ENCODE measurements at places on chromosomes 12 and 14.
A peak's percentile ranks its signal among the peaks of the same experiment; 100 is the strongest.

- peak; percentile 51 for DNase-seq
These were observed at the start of gene NT5DC3 for GRCh38 chr12:103840876-103841689. NT5DC3 (minus strand) TSS chr12:103841234; CDS start chr12:103841156, 78 bp downstream.

DNA sequence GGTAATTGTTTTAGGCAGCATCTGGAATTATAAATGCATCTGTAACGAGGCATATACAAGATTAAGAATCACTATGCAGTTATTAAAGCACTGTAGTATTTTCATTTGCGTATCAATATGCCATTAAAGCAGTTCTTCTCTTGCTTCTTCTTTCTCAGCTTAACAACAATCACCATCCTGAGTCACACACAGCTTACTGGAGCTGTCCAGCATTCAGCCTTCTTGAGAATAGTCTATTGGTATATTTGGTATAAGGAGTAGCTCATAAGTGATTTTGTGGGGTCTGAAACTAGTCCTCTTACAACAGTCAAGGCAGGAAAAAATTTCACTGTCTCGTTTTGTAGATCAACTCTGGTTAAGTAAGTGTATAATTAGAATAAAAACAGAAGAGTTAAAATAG lies 523.0 kb upstream of the FOXG1 start:
- no peak for DNase-seq

DNA sequence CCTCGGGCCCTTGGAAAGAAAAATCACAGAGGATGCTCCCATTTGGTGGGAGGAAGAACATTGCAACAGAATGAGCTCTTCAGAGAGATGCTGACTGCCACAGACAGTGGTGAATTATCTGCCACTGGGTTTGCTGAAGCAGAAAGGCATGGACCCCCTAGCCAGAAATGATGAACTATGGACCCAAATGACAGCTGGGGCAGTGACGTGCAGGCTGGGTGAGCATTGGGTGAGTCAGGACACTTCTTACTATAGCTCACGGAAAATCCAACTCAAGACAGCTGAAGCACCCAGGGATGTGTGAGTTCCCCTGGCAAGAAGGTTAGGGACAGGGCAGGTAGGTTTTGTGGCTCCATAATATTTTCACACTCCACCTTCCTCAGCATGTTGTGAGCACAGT lies 993.2 kb downstream of the BCL11B start:
- no peak for DNase-seq

- no peak for DNase-seq
These were observed 67.4 kb downstream of the PPP2R5E start for GRCh38 chr14:63475761-63476160.

DNA sequence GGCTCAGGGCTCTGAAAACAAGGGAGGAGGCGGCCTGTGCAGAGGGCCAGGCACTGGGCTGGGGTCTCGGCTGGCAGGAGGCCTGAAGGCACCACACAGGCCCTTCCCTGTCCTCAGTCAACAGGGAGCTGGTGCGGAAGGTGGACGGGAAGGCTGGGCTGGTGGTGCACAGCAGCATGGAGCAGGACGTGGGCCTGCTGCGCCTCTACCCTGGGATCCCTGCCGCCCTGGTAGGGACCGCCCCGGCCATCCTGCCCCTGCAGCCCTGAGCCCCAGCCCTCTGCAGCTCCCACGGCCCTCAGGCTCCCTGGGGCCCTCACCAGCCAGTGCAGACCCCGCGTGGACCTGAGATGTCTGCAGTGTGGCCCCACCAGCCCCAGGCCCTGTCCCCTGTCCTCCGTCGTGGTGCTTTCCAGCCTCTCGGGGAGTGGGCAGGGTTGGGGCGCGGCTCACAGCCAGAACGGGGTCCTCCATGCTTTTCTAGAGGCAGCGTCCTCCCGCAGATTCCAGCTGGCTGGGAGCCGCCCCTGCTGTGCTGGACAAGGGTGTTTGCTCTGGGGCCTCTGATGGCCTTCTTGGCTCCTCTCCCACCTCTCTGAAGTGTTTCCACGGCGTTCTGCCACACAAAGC lies 18.1 kb downstream of the ASPG start:
- no peak for DNase-seq

- DNase-seq = no peak
These were observed 28.3 kb downstream of the LRCOL1 start for GRCh38 chr12:132582058-132582420.

DNA sequence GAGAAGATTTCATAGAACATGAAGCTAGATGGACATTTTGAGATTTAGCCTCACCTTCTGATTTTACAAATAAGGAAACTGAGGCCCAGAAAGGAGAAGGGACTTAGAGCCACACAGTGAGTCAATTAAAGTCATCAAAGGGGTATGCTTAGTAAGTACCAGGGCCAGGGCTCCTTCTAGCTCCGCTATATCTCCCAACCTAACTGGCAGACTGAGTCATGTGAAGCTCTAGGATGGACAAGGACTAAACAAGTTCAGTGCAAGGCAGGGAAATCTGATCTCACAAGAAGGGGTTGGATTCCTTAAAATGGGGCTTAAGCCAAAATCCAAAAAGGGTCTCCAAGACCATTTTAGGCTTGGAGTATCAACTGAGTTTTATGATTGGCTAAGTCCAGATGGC lies 215.8 kb downstream of the PHLDA1 start:
- DNase-seq = no peak

DNA sequence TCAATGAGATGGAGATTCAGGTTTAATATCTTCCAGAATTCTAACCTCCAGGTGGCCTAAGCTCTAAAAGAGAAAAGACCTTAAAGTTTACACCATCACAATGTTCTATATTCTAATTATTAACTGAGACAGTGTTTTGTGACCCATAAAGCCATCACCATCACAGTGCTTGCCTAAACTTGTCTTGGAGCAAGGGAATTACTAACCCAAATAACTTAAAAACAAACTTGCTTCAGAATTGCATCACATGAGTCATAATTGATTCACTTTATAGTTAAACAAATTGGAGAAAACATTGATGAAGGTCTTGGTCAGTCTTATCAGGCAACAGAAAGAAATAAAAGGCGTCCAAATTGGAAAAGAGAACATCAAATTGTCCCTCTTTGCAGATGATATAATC lies 54.5 kb upstream of the ALG10 start:
- DNase-seq = no peak

DNA sequence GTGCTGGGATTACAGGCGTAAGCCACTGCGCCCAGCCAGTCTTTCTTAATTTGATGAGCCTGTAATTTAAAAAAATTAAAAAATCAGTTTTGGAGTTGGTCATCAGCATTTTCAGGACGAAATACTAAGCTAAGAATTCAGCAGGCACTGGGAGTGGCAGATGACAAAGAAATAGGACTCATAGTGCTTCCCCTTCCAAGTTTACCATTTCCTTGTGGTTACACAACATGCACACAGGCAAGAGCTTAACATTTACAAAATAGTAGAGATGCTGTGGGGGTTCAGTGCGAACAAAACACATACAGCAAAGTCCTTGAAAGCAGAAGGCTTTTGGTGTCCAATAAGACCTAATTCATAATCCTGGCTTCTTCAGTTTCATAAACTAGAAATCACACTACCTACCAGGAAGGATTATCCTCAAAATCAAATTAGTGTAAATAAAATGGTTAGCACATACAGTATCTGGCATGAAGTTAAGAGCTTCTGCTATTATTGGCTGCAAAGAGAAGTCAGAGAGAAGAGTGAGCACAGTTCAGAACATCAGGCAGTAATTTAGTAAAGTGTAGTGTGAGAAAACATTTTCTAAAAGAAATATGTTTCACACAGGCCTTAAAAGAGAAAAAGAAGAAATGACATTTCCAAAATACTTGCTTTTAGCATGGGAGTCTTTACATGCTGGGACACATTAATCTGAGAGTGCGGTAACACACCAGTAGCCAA lies 22.2 kb upstream of the KIF21A start:
- DNase-seq = no peak

GRCh38 chr12:62763861-62764645 lies 170.9 kb downstream of the PPM1H start:
- DNase-seq = no peak

DNA sequence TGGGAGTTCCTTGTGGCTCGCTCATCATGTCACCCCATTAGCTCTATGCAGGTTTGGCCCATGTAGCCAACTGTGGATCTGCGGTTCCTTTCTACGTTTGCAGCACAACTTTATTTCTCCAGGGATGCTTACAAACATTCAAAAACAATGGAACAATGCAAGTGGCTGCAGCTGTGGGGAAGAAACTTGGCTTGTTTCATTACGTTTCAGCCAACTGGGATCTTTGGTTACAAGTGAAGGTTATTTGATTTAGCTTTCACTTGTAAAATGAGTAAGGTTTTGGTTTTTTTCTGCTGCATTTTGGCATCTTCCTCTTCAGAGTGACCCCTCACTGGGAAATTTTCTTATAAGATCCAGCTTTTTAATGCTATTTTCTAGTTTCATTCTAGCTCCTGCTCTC lies 105.9 kb downstream of the PLXNC1 start:
- DNase-seq = no peak

GRCh38 chr14:61467296-61467695 lies 145.9 kb downstream of the PRKCH start:
- no peak for DNase-seq

- no peak for DNase-seq
These were observed 11.6 kb downstream of the ITGA7 start for GRCh38 chr12:55696141-55696540.

GRCh38 chr12:29242921-29243431 lies 93.9 kb downstream of the FAR2 start:
- DNase-seq = no peak

- DNase-seq = no peak
These were observed 9.7 kb downstream of the MOK start for GRCh38 chr14:102295270-102295669.

- DNase-seq = no peak
These were observed 12.0 kb upstream of the BLTP3B start for GRCh38 chr12:100154474-100155247.

DNA sequence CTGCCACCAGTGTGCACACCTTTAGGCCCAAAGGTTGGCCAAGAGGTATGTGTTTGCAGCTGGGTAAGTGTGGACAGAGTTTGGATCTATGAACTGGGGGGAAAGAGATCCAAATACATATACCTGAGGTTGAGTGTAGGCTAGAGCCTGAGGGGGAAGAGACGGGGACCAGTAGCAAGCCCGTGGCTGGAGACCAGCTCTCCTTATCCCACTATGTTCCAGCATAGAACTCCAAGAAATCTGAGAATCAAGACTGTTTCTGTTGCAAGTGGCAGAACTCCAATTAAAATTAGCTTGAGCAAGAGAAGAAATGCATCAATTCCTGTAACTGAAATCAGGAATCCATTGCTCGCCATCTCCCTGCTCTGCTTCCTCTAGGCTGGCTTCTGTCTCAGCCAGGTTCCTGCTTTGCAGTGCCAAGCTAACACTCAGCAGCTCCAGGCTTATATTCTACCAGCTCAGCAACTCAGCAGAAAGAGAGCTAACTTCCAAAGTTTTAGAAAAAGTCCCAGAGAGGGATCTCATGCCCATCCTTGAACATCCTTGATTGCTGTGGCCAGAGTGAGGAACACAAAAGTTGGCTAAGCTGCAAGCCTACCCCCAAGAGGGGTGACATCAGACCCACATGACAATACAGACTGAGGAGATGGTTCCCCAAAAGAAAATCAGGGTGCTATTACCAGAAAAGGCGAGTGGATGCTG lies 1.5 kb upstream of the PCK2 start:
- DNase-seq = no peak

All from NCI-H1417 treated with DMSO at 0.1 percent for 48 hours (cell line).